ENCODE measurements at places on chromosomes 6 and 20. TPM values are rescaled to one million over a fixed set of nuclear protein-coding genes. Genes with fewer than 3 reads are reported as not detected.

DNA sequence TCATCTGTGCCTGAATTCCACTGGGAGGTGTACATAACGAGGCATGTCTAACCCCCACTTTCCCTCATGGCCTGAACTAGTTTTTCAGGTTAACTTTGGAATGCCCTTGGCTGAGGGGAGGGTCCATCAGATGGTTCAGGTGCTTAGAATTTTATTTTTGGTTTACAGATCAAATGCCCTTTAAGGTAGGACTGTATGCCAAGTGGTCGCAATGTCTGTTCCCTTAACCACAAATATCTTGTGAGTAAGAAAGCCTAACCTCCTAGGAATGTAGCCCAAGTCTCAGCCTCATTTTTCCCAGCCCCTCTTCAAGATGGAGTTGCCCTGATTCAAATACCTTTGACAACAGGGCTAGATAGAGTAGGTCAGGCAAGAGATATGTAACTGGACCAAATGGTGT, 78.4 kb downstream of the RNASET2 start:
- no peak for DNase-seq

DEK gene
- 29.2 TPM for polyA plus RNA-seq

DNA sequence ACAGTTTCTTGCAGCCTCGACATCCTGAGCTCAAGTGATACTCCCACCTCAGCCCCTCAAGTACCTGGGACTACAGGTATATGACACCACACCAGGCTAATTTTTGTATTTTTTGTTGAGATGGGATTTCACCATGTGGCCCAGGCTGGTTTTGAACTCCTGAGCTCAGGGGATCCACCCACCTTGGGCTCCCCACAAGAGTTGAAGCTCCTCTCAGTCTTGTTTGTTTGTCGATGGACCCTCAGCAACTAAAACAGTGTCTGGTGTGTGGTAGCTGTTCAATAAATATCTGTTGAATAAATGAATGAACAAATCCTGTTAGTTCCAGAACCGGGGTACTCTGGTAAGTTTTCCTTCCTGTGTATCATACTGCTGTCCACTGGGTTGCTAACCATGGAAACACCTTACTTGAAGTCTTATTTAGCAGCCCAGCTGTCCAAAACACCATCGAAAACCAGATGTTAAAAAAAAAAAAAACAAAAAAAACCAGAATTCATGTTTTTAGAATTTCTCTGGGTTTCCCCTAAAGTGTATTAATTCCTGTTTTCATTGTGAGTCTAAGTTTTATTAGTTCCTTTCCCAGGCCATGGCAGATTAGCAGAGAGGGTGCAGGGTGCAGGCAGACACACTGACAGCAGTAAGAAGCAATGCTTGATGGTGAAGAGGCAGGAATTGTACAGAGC, 7.8 kb upstream of the EZR start:
- no peak for DNase-seq

GRCh38 chr20:7240490-7240889, 473.0 kb downstream of the BMP2 start:
- no peak for DNase-seq
